ENCODE measurements at places on chromosomes 5 and 9.

- DNase-seq, result no peak
These were observed 319.1 kb downstream of the GLIS3 start for GRCh38 chr9:3980771-3981170.

GRCh38 chr5:158292981-158293380 is 434.0 kb upstream of the CLINT1 start:
- DNase-seq, result no peak

DNA sequence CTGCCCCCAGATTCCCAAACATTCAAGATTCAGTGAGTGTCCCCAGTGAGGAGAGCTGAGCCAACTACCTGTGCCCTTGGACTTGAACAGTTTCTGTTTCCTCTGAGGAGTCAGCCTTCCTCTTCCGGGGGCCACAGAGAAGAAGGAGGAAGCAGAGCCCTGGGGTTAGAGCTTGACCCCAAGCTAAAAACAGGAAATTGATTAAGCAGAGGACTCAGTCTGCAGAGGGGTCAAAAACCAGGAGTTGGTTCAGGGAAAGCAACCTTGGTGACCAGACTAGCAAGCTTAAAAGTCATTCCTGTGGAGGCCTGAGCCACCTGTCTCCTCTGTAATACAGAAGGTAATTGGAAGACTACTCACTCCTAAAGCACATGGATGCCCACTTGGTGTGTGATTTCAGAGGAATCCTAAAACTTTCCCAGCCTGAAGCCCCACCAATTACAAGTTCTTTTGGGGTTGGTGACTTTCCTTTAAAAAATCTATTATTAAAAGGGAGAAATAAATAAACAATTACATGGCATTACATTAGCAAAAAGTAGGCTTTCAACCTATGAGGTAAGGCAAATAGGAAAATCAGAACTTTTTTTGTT is 64.2 kb upstream of the SELENOP start:
- DNase-seq, result no peak

- DNase-seq, result no peak
These were observed 95.0 kb downstream of the PCSK1 start for GRCh38 chr5:96338091-96338490.

DNA sequence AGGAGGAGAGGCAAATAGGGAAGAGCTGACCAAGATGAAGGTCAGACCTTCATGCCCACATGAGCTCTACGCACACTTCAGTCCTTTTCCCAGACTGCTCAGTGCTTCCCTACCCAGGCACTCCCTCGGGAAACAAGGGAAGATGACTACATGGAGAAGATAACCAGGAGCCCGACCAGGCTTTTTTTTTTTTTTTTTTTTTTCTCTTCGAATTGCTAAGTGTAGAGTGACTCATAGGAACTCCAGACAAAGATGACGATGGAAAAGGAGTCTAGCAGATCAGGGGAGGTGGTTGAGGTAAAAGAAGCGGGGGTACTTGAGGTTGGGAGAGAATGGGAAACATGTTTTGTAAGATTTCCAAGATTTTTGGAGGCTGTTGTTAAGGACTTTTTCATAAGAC is 526.1 kb downstream of the BNC2 start:
- DNase-seq, result no peak

GRCh38 chr5:113293975-113294310 is 140.8 kb downstream of the TSSK1B start:
- DNase-seq, result peak; percentile 18

GRCh38 chr5:38872826-38873225 is 27.0 kb downstream of the OSMR start:
- DNase-seq, result no peak

DNA sequence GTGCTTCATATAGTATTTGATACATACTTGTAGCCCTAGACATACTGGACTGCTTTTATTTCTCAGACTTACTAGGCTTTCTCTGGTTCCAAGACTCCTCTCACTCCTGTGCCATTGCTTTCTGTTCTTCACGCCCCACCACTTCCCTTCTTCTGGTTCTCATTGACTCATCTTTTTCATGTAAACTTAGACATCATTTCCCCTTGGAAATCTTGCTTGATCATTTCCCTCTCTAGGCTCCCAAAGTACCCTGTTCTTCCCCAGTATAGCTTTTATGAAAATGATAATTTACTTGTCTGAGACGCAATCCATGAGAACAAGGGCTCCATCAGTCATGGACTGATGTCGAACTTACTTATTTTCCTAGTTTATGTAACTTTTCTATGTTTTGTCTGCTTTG is 83.5 kb downstream of the TLR4 start:
- no peak for DNase-seq

- no peak for DNase-seq
These were observed 2.3 kb downstream of the CRAT start for GRCh38 chr9:129108083-129108804.

GRCh38 chr5:68886814-68887213 is 207.0 kb upstream of the SLC30A5 start:
- DNase-seq, result no peak

DNA sequence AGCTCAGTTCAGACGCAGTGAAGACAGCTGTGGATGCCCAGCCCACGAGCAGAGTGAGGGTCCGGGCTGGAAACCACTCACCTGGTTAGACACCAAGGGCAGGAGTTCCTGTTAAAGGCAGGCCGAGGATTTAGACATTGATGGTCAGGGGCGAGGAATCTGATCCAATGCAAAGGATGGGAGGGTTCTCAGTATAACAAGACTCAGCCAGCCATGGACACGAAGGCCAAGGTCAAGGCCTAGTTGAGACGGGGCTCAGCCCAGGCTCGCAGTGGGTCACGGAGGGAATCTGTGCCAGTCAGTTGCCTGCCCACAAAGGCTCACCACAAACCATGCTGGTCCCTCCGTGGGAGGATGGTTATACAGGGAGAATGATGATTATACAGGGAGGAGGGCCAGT is 63.3 kb upstream of the FCN1 start:
- DNase-seq, result no peak

DNA sequence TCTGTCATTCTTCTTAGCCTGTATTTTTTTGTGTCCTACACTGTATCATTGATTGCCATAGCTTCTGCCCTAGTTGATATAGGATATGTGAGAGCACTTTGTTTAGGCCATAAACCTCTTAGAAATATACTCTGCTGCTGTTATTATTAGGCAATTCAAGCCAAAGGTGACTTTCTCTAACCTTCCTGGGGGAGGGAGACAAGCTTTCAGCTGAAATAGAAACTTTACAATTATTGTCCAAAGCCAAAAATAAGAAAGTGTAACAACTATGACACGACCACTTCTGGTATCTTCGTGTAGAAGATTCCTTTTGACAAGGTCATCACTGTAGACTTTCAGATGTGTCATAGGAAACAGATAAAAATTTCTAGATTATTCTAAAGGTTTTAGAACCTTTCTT is 12.2 kb upstream of the CSNK1A1 start:
- no peak for DNase-seq
